SJCRH30 (cell line): ENCODE measurements at places on chromosomes 5 and 9. TPM values are rescaled to one million over a fixed set of nuclear protein-coding genes. Genes with fewer than 3 reads are reported as not detected.

ACOT12 gene
- total RNA-seq, result 0.14 TPM in 1 of 2 replicates, not detected in the other

FANCG gene
- total RNA-seq, result 60.4 and 83.6 TPM in 2 replicates

SPATA31A3 gene
- total RNA-seq, result 0.04 TPM in 1 of 2 replicates, not detected in the other

SNCB gene
- not detected in 2 replicates for total RNA-seq

FOXD4L4 gene
- 0.53 and 0.59 TPM in 2 replicates for total RNA-seq

- no peaks in the 10 kb centered on the region for H3K36me3 ChIP-seq
- H3K27ac ChIP-seq, result no peak overlapping the region
- no peaks in the 10 kb centered on the region for H3K4me1 ChIP-seq
- H3K4me3 ChIP-seq, result no peak overlapping the region
- DNase-seq, result no peak
- H3K27me3 ChIP-seq, result no peaks in the 10 kb centered on the region
These were observed 226.8 kb upstream of the ATP10B start for GRCh38 chr5:161078793-161079192.

DNA sequence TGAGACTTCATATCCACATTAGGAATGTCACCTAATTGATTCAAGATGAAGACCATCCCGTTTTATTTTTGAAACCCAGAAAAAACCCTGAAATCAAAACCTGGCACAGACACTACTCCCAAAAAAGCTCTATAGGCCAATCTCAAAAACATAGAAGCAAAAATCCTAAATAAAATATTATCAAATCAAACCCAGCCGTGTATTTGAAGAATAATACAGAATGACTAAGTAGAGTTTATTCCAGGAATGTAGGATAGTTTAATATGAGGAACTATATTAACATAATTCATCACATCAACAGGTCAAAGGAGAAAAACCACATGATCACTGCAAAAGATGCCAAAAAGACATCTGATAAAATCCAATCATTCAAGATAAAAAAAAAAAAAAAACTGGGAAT is 167.1 kb downstream of the ACTL7B start:
- no peak overlapping the region for H3K27ac ChIP-seq
- DNase-seq, result no peak
- no peaks in the 10 kb centered on the region for H3K36me3 ChIP-seq
- H3K4me1 ChIP-seq, result no peaks in the 10 kb centered on the region

PCDHB7 gene
- total RNA-seq, result 1.1 and 1.3 TPM in 2 replicates

TMEM8B gene
- total RNA-seq, result 1.7 and 2.1 TPM in 2 replicates

ISCA1 gene
- 93.1 and 100.0 TPM in 2 replicates for total RNA-seq

C9orf50 gene
- not detected in 2 replicates for total RNA-seq

DNA sequence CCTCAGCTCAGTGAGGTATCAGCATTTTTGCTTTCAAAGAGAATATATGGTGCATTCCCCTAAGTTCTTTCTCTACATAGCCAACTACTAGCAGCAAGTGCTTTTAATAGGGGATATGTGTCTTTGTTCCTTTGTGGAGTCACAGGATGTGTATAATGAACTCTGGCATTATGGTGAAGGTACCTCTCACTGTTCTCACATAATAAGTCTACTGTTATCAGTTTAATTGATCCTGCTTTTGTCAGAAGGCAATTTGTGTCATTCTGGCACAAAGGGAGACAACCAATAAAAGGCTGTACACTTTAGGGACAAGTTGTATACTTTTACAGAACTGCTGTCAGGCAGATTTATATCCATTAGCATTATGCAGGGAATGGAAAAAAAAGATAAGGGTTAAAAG is 531.4 kb upstream of the RIOK2 start:
- no peaks in the 10 kb centered on the region for H3K36me3 ChIP-seq
- no peak for DNase-seq
- no peak overlapping the region for H3K27ac ChIP-seq
- H3K4me1 ChIP-seq, result no peaks in the 10 kb centered on the region

SIMC1 gene
- 28.9 and 31.5 TPM in 2 replicates for total RNA-seq

DNA sequence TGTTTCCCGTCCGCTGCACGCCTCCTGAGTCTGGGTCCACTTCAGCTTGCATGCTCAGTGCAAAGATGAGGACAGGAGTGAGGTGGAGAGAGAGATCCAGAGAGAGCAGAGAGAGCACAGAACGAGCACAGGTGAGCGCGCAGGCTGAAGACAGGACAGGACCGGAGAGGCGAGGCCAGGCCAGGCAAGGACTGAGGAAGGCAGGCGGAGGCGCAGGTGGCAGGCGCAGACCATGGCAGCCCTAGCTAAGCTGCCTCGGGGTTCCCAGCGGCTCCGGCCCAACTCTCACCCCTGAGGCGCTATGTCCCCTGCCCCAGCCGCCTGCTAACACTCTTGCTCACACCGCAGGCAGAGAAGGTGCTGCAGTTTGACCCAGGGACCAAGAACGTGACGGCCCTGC is 9.7 kb downstream of the GRIN1 start:
- no peak for DNase-seq
- H3K27me3 ChIP-seq, result no peaks in the 10 kb centered on the region
- no peaks in the 10 kb centered on the region for H3K36me3 ChIP-seq
- peaks cover 17% of the 10 kb centered on the region for H3K4me1 ChIP-seq
- no peak overlapping the region for H3K27ac ChIP-seq

- H3K27ac ChIP-seq, result no peak overlapping the region
- no peak overlapping the region for H3K4me3 ChIP-seq
These were observed 178.4 kb downstream of the FAM114A2 start for GRCh38 chr5:153860195-153860886.
